ENCODE measurements at places on chromosomes 16 and 17.

- no peak for DNase-seq
These were observed 126.0 kb downstream of the RAB11FIP4 start for GRCh38 chr17:31517524-31517923.

DNA sequence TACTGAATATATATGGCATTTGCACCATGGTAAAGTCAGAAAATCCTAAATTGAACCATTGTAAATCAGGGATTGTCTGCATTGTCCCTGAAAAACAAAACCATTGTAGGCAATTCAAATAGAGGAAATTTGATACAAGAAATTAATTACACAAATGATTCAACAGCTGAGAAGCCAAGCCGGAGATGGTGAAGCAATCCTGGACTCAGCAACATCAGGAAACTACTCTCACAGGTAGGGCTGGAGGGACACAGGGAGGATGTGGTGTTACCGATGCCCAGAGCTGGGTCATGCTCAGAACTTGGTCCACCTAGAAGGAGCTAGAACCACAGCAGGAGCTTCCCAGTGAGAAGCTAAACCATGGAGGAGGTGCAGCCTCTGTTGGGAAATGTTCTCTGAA is 18.5 kb upstream of the SCNN1B start:
- no peak for DNase-seq

GRCh38 chr17:82400830-82401229 is 17.3 kb upstream of the HEXD start:
- peak; percentile 37 for DNase-seq

GRCh38 chr16:22318690-22319358 is 21.6 kb downstream of the POLR3E start:
- DNase-seq: peak; percentile 65

GRCh38 chr17:81939881-81940385 is 2.8 kb upstream of the PYCR1 start:
- no peak for DNase-seq

- no peak for DNase-seq
These were observed 201.4 kb upstream of the CHMP6 start for GRCh38 chr17:80790021-80790765.

GRCh38 chr17:73465130-73465952 is 153.5 kb upstream of the CDC42EP4 start:
- no peak for DNase-seq

- DNase-seq: no peak
These were observed 2292.0 kb downstream of the TP53TG3F start for GRCh38 chr16:35751191-35751941.

DNA sequence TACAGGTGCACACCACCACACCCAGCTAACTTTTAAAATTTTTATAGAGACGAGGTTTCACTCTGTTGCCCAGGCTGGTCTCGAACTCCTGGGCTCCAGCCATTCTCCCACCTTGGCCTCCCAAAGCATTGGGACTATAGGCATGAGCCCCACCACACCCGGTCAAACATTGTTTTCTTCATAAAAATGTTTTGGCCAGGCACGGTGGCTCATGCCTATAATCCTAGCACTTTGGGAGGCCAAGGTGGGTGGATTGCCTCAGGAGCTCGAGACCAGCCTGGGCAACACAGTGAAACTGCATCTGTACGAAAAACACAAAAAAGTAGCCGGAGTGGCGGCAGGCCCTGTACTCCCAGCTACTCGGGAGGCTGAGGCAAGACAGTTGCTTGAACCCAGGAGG is 12.1 kb downstream of the TMC6 start:
- DNase-seq: no peak

DNA sequence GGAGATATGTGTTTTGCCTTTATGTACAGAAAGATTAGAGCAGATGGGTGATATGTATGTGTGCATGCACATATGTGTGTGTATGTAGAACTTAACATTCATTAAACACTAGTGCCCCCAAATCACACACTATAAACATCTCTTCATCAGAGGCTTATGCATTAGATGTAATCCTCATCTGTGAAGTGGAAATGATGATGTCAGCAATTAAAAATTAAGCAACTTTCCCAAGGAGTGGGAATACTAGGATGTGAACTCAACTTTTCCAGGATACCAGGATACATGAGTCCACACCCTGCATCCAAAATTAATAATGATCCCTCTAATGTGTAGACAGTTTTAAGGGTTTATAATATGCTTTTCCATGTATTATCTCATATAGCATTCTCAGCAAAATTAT is 127.7 kb upstream of the ADAMTS18 start:
- no peak for DNase-seq

DNA sequence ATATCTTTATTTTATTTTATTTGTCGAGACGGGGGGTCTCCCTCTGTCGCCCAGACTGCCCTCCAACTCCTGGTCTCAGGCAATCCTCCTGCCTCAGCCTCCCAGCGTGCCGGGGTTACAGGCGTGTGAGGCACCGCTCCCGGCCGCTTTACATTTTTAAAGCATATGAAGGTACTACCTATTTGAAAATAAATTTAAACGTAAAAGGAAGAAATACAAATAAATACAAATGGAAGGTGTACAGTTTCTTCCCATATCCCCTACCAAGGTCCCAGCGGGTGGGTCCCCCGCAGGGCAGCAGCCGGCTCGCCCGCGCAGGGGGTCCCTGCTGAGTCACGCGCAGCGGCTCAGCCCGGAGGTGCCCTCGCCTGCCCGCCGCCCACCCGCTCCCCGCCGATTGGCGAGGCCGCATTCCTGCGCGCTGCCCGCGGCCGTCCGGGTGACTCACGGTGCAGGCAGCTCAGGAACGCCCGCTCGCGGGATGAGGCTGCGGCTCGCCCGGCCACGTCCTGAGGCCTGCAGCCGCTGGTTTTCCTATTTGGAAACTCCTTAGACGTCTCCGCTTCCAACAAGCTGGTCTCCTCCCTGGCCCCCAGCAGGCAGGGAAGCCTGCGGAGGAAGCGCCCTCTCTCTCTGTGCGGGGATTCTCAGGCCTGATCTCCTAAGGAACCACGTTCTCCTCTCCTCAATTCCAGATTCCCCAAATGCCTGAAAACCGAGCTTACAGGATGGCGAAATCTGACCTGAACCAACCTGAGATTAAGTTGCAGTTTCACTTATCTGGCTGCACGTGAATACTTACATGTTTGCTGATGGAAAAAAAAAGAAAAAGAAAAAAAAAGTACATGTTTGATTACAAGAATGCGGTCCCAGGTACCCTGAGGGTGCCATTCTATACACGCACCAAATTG is 54.8 kb upstream of the MAP3K14 start:
- DNase-seq: no peak

DNA sequence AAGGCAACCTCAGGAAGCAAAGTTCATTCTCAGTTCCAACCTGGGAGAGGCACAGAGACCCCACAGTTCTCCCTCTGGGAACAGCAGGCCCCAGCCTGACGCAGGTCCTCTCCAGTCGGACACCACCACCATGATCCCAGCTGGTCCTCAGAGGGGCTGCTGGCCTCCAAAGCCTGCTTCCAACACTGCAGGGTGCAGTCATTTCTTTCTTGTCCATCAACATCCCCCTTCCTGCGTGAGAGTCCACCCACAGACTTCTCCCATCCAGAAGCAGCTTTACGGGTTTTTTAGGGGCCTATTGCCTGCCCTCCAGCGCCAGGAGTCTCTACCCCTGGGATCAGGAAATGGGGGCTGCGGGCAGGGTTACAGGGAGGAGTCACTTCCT is 29.3 kb upstream of the TNRC6C start:
- DNase-seq: no peak

DNA sequence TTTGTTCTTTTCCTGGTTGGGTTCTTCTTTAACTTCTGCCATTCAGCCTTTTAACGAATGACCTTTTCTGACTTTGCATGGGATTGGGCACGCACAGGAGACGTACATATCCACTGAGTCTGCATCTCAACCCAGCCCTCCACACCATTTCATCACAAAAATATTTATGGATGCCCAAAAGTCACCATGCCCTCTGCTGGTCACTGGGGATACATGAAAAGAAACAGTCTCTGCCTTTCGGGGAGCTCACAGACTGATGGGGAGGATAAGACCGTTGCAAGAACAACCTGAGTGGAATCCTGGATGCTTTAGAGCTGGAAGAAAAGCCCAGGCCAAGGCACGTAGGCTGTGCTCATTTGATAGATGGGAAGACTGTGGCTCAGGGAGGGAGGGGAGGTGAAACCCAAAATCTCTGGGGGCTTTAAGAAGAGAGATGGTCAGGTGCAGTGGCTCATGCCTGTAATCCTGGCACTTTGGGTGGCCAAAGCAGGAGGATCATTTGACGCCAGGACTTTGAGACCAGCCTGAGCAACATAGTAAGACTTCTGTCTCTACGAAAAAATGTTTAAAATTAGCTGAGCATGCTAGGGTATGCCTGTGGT is 7.9 kb upstream of the MT2A start:
- DNase-seq: no peak

- DNase-seq: no peak
These were observed 278.3 kb upstream of the CCL2 start for GRCh38 chr17:33976831-33977230.

DNA sequence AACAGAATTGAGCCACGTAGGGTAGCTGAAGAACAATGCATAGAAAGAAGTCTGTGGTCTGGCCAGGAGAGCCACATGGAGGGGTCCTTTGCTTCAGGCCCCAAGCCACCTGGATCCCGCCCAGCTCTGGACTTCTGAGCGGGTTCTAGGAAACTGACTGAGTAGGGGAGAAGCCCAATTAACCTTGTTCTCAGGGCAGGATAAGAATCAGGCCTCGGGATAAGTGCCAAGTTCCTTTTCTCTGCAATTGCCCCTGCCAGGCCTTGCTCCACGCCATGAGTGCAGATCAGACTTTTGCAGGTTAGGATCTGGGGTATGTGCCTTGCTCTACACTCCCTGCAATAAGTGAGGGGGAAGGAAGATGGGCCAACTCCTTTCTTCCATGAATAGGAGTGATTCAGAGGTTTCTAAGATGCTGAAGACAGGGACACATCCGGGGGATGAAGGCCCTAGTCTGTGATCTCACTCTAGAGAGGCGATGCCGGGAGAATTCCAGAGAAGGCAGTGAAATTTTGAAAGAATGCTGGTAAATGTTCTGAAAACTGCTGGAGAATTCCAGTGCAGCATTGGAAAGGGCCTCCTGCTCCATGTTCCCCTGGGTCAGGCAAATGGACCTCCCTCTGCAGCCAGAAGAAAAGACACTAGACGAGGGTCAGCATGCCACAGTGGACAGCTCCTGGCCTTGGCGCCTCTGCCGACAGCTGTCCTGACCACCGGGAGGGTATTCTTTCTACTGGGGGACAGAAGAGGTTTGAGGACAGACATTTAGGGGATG is 5.8 kb downstream of the NEUROD2 start:
- DNase-seq: no peak

- DNase-seq: no peak
These were observed 11.1 kb downstream of the HIC1 start for GRCh38 chr17:2065949-2066400.
